A549 treated with CORT108297 at 1 μM for 4 hours (cell line): ENCODE measurements at places on chromosomes 11 and 22. TPM values are rescaled to one million over a fixed set of nuclear protein-coding genes. Genes with fewer than 3 reads are reported as not detected.

The HTR3B gene
- not detected in 5 replicates for total RNA-seq

The FIBIN gene
- total RNA-seq, result not detected in 5 replicates

The ALG12 gene
- total RNA-seq, result 7.4 to 13.6 TPM (median 12.5 TPM) in 5 replicates

The NFRKB gene
- 11.6 to 13.8 TPM (median 13.5 TPM) in 5 replicates for total RNA-seq

The ADAMTS8 gene
- 0.37 to 0.66 TPM (median 0.53 TPM) in 5 replicates for total RNA-seq

The SLC22A9 gene
- total RNA-seq, result not detected in 5 replicates

The CLCF1 gene
- total RNA-seq, result 39.1 to 53.1 TPM (median 45.3 TPM) in 5 replicates

The TTC36 gene
- not detected in 5 replicates for total RNA-seq

The PATE2 gene
- total RNA-seq, result not detected in 5 replicates
